ENCODE measurements at places on chromosomes 3 and 15.
A peak's percentile ranks its signal among the peaks of the same experiment; 100 is the strongest.

- no peak for DNase-seq
These were observed 5.4 kb upstream of the THSD4 start for GRCh38 chr15:71109905-71110304.

DNA sequence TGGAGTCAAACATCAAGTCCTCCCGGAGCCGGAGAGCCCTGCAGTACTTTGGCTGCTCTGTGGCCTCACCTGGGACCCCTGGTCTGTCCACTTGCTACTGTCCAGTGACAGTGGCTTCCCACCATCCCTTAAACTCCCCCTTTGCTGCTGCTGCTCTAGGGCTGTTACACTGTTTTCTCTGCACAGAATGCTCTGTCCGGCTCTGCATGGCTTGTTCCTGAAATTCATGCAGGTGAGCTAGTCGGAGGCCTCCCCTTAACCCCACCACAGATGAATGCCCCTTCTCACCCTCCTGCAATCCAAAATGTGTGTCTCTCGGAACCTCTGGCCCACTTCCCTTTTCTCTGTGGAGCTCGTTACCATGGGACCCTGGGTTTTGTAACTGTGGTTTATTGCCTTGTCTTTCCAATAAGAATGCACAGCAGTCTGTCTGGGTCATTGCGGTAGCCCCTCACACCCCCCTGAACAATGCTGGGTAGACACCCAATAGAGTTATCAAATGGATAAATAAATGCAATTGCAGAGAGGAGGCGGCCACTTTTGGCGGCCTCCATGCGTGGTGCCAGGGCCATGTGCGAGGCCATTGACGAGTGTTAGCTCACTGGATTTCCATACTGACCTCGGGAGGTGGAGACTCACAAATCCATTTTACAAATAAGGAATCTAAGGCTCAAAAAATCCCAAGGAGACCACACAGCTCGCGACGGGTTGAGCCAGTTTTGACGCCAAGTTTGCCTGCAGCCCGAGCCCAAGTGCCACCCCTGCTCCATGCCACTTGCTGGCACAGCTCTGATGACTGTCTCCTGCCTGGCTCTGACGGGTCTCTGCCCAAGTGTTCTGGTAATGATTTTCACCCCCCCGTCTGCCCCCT lies 48.5 kb downstream of the RGMA start:
- no peak for DNase-seq

GRCh38 chr3:98573181-98573728 lies 20.2 kb downstream of the CPOX start:
- DNase-seq: no peak

GRCh38 chr15:43067717-43068461 lies 37.9 kb downstream of the UBR1 start:
- DNase-seq: no peak

- DNase-seq: no peak
These were observed 166.7 kb upstream of the PRICKLE2 start for GRCh38 chr3:64392001-64392400.

DNA sequence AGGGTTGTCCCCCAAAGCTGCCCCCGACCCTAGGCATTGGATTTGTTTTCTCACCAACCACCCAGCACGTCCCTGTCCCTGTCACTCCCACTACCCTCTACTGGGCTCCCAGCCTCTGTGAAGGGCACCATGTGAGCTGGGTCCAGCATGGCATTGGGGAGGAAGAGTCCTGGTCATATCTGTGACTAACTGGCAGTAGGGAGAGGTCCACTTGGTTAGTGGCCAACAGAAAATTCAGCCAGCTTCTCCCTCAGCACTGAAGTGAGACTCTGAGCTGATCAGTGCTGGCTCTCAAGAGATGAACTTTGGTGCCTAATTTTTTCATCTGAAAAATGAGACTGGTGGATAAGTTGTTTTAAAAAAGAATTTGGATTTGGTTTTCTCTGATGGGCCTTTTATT lies 11.3 kb upstream of the KIF23 start:
- DNase-seq: no peak

- no peak for DNase-seq
These were observed 25.6 kb upstream of the VPS8 start for GRCh38 chr3:184786280-184786941.

- DNase-seq: no peak
These were observed 9.5 kb upstream of the ROPN1B start for GRCh38 chr3:125959317-125960065.

DNA sequence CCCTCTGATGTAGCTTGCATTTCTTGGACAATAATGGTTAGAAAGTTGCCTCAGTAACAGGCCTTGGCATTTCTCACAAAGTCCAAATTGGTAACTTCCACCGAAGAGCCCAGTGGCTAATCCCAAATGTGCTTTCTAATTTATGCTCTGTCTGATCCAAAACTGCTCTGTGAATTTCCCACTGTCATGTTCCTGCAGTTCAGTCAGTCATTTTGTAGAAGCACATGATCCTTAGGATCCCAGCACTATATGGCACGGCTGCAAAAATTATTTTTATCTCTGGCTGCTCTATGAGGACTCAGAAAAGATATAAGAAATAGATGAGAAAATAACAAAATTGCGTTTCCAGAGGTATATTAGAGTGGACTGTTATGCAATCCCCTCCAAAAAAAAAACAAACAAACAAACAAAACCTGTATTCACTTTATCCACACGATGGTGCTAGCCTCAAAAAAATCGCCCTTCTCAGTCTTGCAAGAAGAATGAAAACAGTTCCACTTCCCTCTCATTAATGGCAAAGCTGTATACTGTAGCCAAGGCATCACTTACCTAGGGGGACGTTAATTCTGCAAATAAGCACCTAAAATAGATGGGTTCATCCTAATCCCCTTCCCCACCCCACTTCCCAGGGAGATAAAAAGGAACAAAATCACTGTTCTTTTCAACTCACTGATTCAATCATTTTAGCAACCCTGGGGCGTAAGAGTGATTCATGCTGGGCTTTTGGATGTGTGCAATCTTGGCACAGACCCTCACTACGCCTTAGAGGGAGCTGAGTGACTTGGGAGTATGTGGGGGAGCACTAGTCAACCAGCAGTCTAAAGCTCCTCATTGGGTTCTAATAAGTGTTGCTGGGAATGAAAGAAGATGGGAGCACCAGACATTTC lies 61.3 kb downstream of the TMCO5A start:
- DNase-seq: peak; percentile 39

- DNase-seq: no peak
These were observed 40.1 kb upstream of the MTMR10 start for GRCh38 chr15:31031471-31032067.

GRCh38 chr3:182683858-182684257 lies 109.4 kb upstream of the ATP11B start:
- DNase-seq: no peak

DNA sequence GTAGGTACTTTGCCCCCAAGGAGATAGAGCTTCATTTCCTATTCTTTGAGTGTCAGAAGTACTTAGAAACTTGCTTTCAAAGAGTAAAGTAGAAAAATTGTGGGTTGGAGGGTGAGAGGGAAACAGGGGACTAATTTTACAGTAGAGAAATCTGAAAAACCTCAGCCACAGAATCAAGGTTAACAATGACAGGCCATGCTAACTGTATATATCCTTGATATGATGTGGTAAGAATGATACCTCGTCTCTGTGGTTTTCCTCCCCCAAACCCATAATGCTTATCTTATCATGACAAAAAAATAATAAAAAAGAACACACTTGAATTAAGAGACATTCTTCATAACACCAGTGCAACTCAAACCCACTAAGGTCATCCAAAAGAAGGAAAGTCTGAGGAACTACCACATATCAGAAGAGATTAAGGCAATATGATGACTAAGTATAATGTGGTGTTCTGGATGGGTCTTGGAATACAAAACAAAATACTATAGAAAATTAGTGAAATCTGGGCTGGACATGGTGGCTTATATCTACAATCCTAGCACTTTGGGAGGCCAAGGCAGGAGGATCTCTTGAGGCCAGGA lies 360.4 kb downstream of the ULK4 start:
- no peak for DNase-seq

DNA sequence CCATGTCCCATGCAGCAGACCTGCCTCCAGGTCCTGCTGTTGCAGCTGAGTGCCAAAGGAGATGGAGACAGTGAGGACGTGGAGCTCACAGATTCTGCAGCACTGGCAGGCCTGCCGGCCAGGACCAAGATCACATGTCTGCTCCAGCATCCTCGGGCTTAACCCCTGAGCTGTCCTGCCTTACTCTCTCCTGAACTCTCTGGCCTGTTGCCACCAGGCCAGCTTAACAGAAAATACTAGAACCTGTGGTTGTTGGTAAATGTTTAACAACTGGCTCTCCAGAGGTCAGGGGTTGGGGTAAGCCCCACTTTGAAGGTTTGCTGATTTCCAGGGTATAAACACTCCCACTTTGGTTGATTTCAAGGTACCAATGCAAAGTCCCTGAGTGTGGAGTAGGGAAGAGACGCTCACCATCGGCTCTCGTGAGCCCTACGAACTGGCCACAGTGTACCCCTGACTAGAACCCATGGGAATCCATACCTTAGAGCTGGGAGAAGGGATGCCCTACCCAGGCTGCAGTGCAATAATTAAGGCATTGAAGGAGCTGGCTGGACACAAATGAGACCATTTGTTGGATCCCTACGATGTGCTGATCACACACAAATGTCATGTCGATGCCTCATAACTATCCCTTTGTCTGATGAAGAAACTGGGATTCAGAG lies 147.9 kb downstream of the OR4M2 start:
- DNase-seq: no peak

GRCh38 chr15:51883271-51883837 lies 53.9 kb downstream of the TMOD3 start:
- DNase-seq: no peak

- no peak for DNase-seq
These were observed 105.6 kb upstream of the ROPN1 start for GRCh38 chr3:124097362-124098131.

DNA sequence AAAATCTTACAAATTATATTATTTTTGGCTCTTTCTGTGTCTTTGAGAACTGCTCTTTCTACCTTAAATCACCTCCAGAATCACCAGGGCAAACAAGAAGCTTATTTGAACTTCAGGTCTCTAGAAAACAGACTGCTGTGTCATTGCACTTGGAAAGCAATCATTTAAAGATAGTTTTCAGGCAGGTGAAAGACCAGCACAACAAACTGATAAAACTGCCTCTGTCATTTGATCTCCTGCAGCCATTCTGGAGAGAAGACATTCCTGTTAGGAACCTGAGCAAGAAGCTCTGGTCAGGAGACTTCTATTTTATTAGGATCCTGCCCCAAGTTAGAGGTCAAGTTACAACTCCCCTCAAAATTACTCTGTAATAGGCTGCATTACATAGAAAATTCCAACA lies 50.7 kb upstream of the AP4E1 start:
- DNase-seq: no peak

DNA sequence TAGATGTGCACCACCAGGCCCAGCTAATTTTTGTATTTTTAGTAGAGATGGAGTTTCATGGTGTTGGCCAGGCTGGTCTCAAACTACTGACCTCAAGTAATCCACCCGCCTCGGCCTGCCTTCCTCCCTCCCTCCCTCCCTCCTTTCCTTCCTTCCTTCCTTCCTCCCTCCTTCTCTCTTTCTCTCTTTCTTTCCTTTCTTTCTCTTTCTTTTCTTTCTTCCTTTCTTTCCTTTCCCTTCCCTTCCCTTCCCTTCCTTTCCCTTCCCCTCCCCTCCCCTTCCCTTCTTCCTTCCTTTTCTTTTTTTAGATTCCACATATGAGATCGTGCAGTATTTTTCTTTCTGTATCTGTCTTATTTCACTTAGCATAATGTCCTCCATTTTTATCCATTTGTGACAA lies 81.3 kb downstream of the FAM81A start:
- no peak for DNase-seq

DNA sequence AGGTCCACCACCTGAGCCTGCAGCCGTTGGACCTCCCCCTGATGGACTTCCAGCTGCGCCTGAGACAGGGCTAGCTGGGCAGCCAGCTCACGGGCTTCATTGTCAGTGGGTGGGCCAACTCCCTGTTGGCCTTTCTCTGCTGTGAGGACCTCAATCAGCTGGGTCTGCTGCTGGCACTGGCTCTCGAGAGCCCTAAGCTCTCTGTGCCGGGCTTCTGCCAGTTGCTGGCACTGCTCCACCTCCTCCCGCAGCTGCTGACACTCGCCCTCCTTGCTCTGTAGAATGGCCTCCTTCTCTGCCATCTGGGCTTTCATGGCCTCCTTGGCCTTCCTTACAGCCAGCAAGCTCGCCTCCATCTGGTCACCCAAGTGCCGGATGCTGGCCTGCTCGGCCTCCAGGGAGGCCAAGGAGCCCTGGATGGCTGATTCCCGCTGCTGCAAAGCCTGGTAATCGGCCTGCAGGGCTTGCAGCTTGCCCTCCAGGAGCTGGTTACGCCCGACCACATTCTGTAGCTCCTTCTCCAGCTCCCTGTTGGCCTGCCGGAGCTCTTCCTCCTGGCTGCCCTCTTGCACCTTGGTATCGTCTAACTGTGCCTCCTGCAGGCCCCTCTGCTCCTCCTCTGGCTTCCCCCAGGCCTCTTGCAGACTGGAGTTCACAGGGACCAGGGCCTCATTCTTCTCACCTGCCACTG lies 23.8 kb downstream of the CXCR6 start:
- DNase-seq: no peak

GRCh38 chr3:155852341-155852740 lies 1.9 kb downstream of the SLC33A1 start:
- no peak for DNase-seq

GRCh38 chr15:78002996-78003395 lies 74.5 kb downstream of the TBC1D2B start:
- no peak for DNase-seq

DNA sequence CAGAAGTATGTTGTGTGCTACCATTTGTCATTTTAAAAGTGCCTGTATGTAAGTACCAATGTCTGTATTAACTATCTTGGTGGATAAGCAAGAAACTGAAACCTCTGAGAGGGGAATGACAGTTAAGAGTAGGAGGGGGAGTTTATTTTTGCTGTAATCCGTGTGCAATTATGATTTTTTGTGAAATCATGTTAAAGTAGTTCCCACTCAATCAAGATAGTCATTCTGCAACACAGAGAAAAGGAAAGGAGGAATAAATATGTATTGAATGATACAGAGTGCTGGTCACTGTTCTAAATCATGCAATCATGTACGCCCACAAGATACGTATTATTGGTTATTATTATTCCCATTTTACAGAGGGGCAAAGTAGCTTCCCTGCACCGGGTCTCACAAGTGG lies 105.1 kb upstream of the UBE2E1 start:
- DNase-seq: no peak

- DNase-seq: no peak
These were observed 14.7 kb downstream of the IDH2 start for GRCh38 chr15:90087454-90088154.

GRCh38 chr3:33074217-33075067 lies 22.5 kb downstream of the GLB1 start:
- peak; percentile 23 for DNase-seq

DNA sequence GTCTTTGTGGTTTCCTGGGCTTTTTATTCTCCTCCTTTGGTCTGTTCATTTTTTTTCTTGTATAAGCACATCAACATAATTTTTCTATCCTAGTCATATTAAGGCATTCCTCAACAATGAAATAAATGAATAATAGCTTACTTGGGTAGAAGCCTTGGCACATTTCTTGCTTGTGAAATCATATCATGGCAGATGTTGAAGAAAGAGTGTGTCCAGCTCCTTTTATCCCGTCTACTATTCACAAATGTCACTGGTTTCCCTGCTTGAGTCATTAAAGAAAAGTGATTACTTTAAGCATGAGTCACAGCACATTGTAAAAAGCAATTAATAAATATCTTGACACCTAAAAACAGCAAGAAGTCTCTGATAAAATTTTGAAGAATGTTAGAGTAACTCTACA lies 42.1 kb downstream of the MINAR1 start:
- DNase-seq: no peak

GRCh38 chr15:69081310-69082004 lies 67.0 kb downstream of the NOX5 start:
- no peak for DNase-seq

GRCh38 chr15:72193836-72194396 lies 3.7 kb downstream of the GRAMD2A start:
- no peak for DNase-seq
